8988T (cell line): ENCODE measurements at places on chromosomes 5 and 9.

GRCh38 chr9:133647148-133647547, 11.0 kb downstream of the DBH start:
- no peak for DNase-seq

DNA sequence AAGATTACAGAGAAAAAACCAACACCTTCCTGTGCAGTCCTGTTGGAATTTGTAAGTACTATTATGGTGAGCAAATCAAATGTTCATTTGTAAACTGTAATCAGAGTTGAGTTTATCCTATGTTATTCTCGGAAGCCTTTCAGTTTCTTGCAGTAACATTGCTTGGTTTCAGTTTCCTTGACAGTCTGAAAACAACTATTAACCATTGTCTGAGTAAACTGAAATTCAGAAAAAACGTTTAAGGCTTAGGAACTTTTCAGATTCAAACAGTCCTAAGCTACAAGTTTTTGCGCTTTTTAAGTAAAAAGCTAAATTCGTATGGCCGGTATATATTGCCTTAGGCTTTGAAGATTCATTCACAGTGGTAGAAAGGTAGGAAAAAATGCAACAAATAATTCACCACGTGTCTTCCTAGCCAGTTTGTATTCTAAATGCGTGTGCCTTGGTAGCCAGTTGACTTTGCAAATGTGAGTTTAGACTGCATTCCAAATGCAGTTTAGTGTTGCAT, 2.5 kb downstream of the GPBP1 start:
- DNase-seq = no peak

GRCh38 chr5:170121321-170121720, 15.6 kb downstream of the FOXI1 start:
- DNase-seq = no peak

DNA sequence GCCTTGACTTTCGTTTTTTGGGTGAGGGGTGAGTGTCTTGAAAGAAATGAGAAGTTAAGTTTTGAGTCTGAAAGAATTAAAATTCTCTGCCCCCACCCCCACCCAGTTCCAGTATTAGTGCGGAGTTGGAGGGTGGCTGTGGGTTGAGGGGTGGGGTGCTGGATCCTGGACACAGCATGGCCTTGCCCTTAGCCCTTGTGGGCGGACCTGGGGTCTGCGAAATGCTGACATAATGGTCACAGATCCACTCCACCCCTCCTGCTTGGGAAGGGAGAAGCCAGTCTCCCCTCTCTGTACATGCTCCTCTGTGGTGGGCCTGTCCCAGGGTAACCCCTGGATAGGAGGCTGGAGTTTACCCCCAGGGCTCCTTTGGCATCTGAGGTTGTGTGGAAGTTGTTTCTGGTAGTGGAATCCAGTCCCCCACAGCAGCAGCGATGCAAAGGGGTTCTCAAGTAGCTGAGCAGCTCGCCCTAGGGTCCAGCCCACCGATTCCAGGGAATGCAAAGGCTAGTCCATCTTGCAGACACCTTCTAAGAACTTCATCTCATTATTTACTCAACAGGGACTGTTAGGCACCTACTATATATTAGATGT, 42.8 kb upstream of the TCF7 start:
- DNase-seq = no peak

DNA sequence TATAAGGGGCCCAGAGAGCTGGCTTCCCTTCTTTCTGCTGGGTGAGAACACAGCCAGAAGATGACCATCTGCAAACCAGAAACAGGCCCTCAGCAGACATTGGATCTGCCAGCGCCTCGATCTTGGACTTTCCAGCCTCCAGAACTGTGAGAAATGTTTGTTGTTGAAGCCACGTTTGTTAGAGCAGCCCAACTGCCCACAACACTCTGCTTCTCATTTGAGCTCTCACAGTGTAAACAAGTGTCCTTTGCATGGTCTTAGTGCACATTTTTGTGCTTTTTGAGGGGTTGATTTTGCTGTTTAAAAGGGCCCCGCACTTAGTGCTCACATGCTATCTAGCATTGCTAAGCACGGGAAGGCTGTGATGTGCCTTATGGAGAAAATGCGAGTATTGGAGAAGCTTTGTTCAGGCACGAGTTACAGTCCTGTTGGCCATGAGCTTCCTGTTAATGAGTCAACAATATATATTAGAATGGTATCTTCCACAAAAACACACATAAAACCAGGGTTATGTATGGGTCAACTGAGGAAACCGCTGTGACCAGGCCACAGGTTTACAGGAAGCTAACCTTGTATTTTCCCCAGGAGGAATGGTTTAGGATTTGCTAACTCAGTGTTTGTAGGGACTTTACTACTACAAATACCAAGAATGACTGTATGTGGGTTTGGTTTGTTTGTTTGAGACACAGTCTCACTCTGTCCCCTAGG, 11.9 kb downstream of the CMBL start:
- DNase-seq = no peak

DNA sequence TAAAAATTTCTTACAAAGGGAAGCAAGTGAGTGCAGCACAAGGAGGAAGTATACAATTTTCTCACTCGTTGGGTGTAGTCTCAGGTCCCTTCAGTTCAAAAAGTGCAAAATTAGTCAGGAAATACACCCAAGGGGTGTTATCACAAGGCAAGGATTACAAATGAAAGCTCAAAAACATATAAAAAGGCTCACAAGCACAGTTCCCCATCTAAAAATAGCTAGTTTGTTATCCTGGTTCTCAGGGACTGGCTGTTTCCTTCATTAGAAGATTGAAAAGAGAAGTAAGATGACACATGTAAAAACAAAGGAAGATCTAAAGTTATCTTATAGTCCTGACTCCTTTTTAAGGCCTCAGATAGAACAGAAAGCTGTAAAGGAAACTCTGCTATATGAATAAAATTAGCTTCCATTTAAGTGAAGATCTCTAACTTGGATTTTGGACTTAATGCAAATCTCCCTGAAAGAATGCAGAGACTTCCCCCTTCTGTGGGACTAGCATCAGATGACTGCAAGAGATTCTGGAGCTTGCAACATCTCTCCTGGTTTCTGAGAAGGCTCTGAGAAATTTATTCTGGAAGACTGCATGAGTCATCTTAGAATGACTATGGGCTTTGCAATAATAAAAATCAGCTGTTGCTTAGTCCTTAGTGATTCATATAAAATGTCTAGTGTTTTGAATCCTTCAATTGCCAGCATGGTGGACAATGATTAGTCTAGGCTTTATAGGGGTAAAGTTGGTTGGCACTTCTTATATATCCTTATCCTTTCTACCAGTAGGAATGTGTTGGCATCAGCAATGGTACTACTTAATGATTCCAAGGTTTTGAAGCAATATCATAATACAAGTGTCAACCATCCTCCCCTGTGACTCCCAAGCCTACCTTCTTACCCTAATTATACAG, 25.4 kb downstream of the DAB2 start:
- no peak for DNase-seq

GRCh38 chr9:98315551-98316060, 60.2 kb upstream of the TBC1D2 start:
- peak; percentile 92 for DNase-seq

GRCh38 chr5:11563822-11564221, 340.4 kb downstream of the CTNND2 start:
- no peak for DNase-seq

DNA sequence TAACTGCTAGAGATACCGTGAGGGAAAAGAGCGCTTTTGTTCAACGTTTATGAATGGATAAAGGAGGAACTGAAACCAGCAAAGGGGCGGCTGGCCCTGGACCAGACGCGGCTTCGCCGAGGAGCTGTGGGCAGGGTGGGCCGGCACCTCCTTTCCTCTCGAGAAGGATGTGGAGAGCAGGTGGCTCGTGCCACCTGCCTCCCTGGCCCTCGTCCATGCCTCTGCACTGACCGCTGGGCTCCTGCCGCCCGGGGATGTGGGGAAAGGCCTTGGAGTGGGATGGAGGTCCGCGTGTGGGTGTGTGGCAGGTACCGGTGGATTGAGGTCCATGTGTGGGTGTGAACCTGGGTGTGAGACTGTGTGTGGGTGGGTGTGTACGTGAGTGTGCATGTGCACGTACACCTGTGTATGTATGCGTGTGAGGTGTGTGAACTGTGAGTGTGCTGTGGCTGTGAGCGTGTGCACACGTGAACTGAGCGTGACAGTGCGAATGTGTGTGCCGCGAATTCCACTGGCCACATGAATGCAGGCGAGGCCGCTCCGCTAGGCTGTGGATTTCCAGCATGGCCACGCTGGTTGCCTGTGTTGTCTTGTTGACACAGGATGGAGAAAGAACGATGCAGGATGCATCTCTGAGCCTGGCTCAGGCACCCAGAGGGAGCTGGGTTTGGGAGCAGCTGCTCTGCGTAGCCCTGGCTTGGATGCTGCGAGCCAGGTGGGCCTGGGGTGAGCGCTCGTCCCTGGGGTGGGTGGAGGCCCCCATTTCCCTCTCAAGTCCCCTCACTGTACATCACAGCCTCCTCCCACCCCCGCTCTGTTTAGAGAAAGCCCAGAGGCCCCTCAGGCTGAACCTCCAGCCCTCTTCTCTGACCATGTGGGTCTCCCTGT, 4.4 kb upstream of the CEP72 start:
- no peak for DNase-seq

- DNase-seq = no peak
These were observed 11.5 kb upstream of the IRX2 start for GRCh38 chr5:2762744-2763532.

GRCh38 chr9:33818167-33818846, 1.3 kb downstream of the UBE2R2 start:
- DNase-seq = no peak

- no peak for DNase-seq
These were observed 30.0 kb upstream of the SUSD3 start for GRCh38 chr9:93028448-93029006.

GRCh38 chr9:34985311-34985899, 4.1 kb upstream of the DNAJB5 start:
- no peak for DNase-seq

- DNase-seq = no peak
These were observed 42.4 kb upstream of the SMIM32 start for GRCh38 chr5:136235321-136235720.

- no peak for DNase-seq
These were observed 285.3 kb upstream of the DMRT1 start for GRCh38 chr9:556199-556598.

GRCh38 chr5:146103594-146103993, 1.8 kb downstream of the PLAC8L1 start:
- no peak for DNase-seq

GRCh38 chr9:71357346-71357745, 235.9 kb upstream of the TRPM3 start:
- DNase-seq = no peak

DNA sequence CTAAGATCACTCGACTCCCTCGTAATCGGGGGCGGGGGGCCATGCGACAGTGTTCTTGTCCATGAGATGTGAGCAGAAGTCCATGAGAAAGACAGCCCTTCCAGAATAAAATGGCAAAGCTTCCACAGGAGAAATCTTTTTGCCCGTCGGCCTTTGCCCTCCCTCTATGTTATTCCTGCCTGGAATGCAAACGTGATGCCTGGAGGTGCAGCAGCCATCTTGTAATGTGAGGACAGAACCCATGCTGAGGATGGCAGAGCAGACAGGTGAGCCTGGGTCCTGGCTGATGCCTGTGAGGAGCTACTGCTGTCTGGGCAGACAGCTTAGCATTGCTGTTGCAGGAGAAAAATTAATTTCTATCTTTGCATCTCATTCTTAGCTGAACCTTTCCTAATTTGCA, 17.2 kb downstream of the MED10 start:
- DNase-seq = no peak

GRCh38 chr5:96123418-96123817, 161.8 kb upstream of the ELL2 start:
- no peak for DNase-seq

- no peak for DNase-seq
These were observed 5.1 kb upstream of the ERAP1 start for GRCh38 chr5:96812851-96813250.

- DNase-seq = no peak
These were observed 148.4 kb upstream of the RORB start for GRCh38 chr9:74348777-74349176.

DNA sequence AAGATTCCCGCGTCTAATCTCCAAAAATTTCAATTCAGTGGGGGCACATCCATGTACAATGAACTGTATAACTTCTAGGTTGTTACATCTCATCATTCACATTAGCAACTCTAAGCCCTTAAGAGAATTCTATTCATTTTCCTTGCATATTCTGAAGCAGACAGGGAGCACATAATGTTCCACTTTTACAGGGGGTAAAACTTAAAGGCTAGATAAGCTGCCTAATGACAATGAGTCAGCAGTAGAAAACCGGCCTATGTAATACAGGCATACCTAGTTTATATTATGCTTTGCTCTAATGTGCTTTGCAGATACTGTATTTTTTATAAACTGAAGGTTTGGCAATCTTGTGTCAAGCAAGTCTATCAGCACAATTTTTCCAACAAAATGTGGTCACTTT, 40.4 kb downstream of the PTAR1 start:
- DNase-seq = no peak

- no peak for DNase-seq
These were observed 89.3 kb downstream of the FEM1C start for GRCh38 chr5:115455301-115455707.

GRCh38 chr5:126300293-126300692, 122.9 kb upstream of the GRAMD2B start:
- no peak for DNase-seq

GRCh38 chr5:81315336-81315735, 13.9 kb downstream of the ZCCHC9 start:
- no peak for DNase-seq
